ENCODE measurements at places on chromosomes 1 and 21.

DNA sequence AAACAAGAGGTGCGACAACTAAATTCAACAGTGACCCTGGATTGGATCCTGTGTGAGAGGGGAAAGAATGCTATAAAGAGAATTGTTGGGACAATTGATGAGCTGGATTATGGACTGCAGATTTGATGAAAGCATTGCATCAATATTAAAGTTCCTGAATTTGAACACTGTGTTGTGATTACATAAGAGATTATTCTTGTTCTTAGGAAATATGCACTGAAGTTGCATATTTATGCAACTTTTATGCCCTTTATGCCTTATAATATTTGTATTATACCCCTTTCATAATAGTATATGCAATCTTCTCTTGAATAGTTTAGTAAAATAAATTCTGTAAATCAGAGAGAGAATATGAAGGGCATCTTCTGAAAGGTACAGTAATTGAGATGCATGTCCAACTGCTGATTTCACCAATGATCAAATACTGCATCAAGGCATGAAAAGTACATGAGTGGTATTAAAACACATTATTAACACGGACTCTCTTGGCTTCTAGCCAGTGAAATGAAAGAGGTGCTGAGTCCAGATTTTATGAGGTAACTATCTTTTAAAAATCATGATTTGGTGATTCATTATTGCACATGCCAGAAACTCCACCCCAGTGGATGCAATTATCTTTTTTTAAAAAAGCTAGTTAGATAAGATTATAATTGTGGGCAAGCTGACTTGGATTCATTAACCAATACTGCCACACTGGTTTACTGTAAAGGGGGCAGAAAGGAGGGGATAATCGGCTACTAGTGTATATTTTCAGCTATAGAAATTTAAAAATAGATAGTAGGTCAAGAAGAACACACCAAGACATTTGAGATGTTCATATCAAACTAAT is 19.9 kb upstream of the LPAR3 start:
- DNase-seq, result no peak

DNA sequence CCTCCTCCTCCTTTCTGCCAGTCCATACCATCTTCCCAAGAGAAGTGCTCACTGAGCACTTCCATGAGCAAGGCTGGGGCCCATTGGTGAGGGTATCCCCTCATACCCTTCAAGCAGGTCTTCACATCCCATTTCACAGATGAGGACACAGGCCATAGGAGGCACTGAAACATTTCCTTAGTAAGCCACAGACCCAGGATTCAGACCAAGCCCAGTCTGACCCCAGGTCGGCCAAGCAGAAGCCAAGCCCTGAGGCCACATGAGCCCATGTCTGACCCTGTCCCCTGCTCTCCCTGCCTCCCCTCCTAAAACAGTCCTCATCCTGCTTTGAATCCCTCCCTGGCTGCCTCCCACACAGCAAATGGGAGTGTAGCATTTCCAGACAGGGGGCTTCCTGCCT is 146.2 kb downstream of the ZSCAN20 start:
- no peak for DNase-seq

- peak; percentile 61 for DNase-seq
Observed at GRCh38 chr1:164640686-164641352, 81.8 kb downstream of the PBX1 start.

DNA sequence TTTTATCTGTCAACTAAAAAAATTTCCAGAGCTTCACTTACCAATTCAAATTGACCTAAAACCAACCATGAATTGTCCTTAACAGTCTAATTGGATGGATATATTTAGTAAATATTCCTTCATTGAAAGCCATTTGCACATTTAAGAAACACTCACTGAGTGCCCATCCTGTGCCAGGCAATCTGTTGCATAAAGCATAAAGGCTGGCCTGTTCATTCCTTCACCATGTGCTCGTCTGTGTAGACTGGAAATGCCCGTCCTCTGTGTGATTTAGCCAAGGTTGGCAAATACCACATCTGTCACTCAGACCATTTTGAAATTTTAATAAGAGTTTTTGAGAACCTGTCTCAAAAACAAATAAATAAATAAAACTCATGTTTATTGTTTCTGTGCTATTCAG is 57.1 kb downstream of the ZNF684 start:
- DNase-seq, result no peak

GRCh38 chr1:112708002-112708448 is 1.1 kb upstream of the RHOC start:
- DNase-seq, result no peak

DNA sequence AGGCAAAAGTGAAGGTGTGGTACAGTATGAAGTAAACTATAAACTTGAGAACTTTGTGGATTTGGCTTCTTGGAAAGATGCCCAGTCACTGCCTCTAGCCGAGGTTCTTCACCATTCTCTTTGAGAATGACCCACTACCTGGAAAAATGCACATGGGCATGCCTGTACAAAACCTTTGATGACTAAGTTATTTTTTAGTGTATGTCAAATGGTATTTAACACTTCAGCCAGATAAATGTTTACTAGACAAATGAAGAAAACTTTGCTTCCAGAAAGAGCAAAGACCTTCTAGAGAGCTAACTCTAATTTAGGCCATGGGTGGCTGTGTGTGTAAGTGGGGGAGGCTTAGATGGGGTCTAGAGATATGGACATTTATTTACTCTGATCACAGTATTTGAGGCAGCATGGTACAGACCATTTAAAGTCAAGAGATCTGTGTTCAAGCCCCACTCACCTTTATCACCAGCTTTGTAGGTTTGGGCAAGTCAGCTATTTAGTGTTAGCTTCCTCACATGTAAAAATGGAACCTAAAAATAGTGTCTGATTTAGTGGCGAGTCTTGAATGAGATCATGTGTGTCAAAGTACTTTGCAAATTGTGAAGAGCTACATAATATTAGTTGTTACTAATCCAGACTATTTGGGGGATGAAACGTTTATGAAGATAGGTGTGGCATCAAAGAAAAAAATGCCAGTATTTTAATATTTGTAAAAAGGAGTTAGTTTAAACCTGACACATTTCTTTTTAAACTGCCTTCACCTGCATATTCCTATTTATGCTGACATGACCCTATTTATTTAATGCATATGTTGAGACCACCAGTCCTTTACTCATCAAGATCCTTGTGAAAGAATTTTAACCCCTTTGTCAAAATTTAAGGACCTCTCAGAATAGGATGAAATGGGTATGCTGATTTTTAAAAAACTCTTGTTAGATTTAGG is 20.2 kb downstream of the NFYC start:
- no peak for DNase-seq

DNA sequence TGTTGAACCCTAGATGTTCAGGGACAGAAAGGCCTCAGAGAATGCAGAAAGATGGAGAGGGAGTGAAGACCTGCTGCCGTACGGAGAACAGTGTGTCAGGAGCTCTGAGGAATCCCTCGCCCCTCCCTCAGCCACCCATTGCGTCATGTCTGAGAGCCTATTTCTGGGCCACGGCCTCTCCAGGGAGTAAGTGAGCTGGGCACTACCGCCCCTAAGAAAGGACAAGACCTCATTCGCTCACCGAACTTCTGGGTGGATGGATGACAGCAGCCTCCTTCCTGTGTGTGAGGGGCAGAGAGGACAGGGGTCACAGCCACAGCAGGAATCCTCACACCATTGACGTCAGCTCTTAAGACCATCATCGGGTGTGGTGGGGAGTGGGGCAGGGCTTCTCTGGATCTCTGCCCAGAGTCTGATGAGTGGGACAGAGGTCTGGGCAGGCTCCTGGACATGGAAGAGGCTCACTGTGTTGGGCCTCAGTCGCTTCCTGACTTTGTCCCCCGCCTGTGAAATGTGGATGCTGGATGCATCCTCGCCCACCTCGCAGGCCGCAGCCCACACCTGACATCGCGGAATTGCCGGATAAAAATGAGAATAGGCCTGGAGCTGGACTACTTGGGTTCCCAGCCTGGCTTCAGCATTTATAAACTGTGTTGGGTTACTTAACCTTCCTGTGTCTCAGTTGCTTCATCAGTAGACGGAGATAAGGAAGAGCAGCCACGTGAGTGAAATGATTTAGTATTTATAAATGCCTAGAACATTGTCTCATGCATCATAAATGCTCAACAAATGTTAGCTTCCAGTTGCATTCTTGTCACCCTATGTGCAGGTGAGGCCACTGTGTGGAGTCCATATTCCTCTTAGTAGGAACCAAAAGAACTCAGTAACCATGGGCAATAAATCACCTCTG is 238.6 kb downstream of the TRABD2B start:
- DNase-seq, result no peak

- peak; percentile 59 for DNase-seq
Observed at GRCh38 chr1:223811634-223812101, 34.1 kb downstream of the TP53BP2 start.

DNA sequence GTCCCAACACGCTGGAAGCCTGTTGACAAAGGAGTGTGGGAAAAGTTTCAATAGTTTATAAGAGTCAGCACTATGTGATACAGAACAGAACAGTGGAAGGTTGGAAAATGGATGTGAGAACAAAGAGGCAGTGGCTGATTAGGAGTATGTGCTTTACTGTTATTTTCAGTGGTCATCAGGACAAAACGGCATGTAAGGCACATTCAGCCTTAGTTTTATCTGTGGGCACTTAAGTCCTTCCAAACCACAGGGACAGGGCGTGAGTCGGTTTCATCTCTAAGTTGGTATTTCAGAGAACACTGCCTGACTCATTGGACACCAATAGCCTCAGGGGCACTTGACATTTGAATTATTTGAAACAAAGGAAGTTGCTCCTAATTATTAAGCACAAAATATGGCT is 306.9 kb downstream of the ASTN1 start:
- no peak for DNase-seq

DNA sequence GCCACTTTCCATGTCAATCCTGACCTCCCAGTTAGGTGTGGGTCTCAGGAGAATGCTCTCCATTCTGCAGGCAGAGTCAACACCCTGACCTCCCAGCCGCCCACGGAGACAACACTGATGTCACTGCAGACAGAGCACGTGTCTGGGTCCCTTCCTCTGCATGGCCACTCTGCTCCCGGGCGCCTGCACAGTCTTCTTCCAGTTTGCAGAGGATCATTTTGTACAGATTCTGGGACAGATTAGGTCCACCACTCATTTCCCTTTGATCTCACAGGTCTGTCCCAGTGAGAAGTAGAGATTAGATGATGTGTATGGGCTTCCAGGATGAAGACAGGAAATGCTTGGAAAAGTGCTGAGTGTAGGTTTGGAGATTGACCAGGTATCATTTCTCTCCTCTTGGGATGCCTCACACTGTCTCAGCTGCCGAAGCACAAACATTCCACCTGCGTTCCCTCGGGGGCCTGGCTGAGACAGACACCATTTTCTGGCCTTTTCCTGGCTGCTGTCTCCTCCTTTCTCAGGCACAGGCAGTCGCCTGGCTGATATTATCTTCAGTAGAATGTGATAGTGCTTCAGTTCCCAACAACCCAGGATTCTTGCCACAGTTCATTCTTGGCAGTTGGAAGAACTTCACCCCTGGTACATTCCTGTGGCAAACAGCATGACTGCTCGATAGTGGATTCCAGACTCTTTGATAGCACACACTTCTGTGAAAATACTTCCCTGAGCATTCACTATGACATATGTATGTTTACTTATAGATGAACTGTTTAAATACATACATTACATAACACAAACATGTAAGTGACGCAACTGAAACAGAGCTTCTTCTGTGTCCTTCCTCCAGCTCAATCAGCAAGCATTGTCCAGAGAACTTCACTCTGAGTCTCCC is 7.9 kb downstream of the MYBPHL start:
- DNase-seq, result peak; percentile 83

DNA sequence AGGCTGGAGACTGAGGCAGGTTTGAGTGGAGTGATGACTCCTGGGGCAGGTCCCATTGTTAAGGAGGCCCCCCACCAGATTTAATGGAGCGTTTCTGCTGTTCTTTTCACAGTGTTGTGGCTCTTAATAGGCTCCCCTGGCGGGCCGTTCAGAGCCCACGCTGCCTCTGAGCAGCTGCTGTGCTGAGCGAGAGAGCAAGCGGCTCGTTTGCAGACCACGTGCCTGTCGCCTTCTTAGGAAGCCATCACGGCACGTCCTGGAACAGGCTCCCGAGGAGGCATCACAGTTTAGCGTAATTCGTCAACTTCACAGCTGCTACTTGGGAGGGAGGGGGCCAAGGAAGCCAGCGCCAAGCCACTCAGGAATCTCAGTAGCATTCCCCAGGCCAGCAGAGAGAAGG is 70.5 kb upstream of the CTTNBP2NL start:
- DNase-seq, result peak; percentile 61

DNA sequence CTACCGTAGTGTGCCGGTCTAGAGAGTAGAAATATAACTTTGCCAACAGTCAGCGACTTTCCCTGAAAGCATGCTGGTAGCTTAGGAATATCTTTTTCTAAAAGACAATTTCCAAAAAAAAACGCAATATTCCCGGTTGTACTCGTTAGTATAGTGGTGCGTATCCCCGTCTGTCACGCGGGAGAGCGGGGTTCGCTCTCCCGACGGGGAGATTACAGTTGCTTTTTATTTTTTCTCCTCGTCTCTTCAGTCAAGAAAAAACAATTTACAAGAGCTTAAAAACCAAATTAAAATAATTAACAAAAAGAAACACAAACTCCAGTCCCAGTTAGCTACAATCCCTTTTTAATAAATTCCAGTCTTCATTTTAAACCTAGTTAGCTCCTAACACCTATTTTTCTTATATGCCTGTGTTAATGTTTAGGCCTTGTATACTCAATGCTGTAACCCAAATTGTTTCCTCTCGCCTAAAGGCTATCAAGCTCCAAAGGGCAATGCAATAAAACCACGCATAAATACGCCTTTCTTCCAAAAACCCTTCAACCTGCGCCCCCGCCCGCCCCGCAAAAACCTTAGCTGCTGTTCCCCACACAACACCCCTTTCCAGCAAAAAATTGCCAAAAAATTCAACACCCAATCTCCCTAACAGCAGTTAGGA is 7.8 kb downstream of the HSPA6 start:
- DNase-seq, result no peak

- DNase-seq, result no peak
Observed at GRCh38 chr1:225875044-225875815, 7.0 kb downstream of the TMEM63A start.

GRCh38 chr1:41110286-41110685 is 88.8 kb upstream of the SLFNL1 start:
- no peak for DNase-seq

- no peak for DNase-seq
Observed at GRCh38 chr1:203592156-203592555, 34.5 kb upstream of the ATP2B4 start.

GRCh38 chr21:41098481-41099042 is 69.4 kb upstream of the BACE2 start:
- no peak for DNase-seq

DNA sequence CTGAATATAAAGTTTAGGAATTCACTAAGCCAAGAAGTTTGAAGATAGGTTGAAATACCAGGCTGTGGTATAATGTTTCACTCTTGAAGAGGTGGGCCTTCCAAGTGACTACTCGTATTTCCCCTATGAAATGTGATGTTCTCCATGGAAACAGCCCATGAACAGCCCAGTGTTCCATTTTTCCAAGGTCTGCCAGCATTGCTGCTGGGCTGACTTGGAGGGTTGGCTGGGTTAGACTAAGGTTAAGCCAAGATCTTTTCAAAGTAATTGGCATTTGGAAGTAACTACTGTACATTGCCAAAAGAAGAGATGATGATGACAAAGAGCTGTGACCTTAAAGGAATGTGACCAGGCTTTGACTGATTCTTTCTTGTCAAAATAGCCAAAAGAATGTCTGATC is 73.8 kb downstream of the RPE65 start:
- no peak for DNase-seq

All from muscle of back (tissue), 13 donors.